ENCODE measurements at places on chromosomes 16 and 17.

DNA sequence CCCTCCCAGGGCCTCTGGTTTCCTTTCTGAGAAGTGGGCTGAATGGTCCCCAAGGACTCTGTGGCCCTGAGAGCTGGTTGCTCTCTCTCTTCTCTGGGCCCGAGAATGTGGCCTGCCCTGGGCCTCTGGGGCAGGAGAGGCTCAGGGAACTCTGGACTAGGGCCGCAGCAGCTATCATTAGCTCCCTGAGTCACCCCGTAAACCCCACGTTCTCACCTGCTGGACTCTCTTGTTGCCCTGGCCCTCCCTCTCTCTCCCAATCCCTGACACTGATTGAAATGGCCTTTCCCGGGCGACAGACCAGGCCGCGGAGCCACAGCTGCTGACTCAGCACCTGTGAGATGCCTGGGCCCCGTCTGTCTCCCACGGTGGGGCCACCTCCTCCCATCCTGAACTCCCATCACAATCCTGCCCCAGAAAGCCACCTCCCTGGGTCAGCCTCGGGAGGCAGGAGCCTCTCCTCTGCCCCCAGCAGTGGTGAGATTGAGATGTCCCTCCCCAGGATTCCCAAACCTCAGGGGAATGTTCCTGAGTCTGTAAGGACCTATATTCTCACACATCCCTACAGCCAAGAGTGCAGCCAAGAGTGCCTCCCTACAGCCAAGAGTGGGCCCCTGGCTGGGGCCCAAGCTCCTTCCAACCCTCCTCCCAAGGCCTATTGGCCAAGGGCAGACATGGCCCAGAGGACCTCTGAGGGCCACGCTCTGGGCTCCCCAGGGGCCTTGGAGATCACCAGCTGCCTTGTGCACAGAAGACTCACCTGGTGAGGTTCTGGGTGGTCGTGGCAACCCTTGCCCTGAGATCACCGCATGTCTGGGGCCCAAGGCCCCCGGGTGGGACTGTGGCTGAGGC lies 470 bp downstream of the TRPV3 start:
- no peak for DNase-seq

- DNase-seq, result no peak
Observed at GRCh38 chr17:44094701-44095387, 24.3 kb downstream of the G6PC3 start.

- no peak for DNase-seq
Observed at GRCh38 chr16:50598256-50598894, 50.2 kb downstream of the NKD1 start.

DNA sequence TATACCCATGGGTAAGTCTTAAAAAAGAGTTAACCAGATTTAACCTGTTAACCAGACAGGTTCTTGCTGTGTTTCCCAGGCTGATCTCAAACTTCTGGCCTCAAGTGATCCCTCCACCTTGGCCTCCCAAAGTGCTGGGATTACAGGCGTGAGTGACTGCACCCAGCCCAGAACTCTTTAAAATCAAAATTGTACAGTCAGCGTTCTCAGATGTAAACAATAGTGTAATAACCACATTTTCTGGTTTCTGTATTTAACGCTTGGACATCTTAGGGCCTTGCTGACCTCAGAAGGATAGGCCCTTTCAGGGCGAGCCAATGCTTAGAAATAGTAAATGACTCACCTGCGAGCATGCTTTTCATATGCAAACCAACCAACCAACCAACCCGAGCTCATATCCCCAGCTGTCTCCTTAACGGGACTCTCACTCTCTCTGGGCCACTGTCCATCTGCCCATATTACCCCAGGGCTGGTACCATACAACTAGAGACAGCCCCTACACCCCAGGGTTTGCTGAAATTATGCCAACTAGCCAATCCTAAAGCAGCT lies 415.0 kb upstream of the XYLT1 start:
- no peak for DNase-seq

- DNase-seq, result peak; percentile 97
Observed at GRCh38 chr16:4766875-4767628, at the start of gene ZNF500. TSS of gene ZNF500 (minus strand) at chr16:4767162. CDS start at chr16:4765978, 1,184 bp downstream.

- DNase-seq, result peak; percentile 16
Observed at GRCh38 chr17:37605813-37606505, 3.3 kb downstream of the SYNRG start.

DNA sequence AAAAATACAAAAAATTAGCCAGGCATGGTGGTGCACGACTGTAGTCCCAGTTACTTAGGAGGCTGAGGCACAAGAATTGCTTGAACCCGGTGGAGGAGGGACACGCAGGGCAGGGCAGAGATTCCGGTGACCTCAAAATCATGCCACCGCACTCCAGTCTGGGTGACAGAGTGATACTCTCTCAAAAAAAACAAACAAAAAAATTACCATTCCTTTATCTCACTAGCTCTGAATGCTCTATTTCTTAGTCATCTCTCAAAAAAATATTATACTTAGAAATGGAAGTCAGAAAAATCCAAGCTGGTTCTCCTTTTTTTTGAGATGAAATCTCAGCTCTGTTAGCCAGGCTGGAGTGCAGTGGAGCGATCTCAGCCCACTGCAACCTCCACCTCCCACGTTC lies 40.8 kb downstream of the SPOP start:
- no peak for DNase-seq

DNA sequence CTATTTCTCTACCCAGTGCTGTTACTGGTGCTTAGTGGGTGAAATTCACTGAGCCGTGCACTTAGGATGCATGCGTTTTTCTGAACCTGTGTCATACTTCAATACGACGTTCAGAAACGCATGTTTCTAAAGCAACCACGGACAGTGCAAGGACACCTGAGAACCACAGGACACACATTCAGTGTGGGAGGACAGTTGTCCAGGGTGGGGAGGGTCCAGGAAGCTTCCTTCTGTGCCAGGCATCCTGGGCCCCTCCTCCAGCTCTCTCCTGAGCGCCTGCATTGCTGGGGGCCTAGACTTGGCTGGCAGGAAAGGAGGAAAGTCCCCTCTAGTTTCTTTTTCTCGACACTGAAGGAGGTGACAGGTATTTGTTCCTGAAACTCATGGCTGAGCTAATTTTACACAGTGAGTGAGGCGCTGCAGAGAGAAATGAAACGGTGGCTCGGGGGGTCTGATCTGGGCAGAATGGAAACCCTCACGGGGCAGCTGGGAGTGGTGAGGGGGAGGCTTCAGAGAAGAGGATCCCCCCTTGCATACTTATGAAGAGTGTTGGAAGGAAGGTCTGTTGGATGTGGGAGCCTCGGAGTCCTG lies 89.9 kb downstream of the IRF8 start:
- peak; percentile 32 for DNase-seq

DNA sequence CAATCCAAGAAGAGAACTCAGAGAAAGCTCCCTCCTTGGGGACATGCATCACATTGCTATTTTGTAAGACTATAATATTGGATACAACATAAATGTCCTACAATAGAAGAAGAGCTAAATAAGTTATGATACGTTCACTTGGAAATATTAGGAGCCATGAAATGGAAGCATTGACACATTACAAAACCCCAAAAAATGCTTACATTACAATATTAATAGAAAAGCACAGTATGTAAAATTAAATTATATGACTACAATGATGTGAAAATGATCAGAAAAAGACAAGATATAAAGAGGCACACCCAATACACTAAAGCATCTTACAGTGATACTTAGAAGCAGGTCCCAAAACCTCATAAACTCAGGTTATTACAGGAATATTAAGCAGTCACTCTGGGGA lies 694.1 kb downstream of the TOX3 start:
- DNase-seq, result no peak

DNA sequence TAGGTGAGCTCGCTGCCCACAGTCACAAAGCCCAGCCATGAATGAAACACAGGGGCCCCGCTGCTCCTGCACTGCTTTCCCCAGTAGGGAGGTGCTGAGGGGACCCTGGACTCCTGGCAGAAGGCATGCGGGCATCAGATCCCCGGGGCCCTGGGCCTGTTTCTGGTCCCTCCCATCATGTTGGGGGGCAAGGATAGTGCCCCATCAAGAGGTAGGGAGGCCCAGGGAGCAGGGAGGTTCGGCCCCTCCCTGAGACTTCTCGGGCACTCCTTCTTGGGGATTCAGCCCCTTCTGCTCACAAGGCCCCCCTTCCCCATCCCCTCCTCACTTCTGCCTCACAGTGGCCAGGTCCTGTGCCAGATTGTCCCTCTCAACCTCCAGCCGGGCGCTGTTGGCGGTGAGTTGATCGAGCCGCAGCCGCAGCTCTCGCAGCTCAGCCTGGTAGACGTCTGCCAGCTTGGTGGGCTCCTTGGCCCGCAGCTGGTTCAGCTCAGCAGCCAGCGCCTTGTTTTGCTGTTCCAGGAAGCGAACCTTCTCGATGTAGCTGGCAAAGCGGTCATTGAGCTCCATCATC lies 515 bp downstream of the GFAP start:
- DNase-seq, result no peak

DNA sequence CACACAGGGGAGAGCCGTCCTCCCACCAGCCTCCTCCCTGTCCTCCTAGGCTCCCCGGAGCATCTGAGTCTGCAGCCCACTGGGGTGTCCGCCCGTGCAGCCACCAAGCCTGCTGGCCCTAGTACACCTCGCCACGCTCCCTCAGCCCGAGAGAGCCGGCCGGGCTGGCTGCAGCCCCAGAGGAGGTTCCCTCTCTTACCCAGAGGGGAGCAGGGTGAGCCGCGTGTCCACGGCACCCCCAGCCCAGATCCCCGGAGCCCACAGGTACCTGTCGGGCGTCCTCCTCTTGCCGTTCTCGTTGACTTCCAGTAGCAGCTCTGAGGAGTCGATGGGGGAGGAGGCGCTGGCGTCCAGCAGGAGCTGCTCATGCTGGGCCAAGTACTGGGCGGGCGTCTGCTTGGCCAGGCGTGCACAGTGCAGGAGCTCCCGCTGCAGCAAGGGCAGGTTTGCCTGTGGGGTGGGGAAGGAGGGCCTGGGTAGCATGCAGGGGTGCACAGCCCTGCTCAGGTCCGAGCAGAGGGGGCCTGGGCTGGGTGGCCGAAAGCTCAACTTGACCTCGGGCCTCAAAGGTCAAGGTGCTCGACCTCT lies 19.3 kb upstream of the PABPN1L start:
- no peak for DNase-seq

DNA sequence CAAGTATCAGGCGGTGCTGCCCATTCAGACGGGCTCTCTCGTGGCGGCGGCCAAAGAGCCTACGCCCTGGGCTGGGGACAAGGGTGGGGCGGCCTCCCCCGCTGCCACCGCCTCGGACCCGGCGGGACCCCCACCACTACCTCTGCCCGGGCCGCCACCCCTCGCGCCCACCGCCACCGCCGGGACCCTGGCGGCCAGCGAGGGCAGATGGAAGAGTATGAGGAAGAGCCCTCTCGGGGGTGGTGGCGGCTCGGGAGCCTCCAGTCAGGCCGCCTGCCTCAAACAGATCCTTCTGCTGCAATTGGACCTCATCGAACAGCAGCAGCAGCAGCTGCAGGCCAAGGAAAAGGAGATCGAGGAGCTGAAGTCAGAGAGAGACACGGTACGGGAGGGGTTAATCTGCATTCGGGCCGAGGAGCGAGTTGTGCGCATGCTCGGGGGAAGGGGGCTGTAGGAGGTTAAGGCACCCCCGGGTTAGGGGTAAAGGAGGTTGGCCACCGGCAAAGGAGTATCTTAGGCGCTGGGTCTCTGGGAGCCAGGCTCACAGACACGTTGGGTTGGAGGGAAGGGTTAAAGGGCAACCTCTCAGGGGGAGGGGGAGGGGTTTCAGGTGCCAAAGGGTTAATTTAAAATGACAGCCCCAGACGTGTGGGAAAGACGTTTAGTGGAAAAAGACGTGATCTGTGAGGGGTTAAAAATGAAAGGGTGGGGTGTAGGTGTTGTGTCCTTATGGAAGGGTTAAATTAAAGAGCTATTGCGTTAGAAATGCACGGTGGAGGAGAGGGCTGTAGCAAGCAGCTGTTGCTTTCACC lies 1.4 kb downstream of the MSL1 start:
- no peak for DNase-seq

DNA sequence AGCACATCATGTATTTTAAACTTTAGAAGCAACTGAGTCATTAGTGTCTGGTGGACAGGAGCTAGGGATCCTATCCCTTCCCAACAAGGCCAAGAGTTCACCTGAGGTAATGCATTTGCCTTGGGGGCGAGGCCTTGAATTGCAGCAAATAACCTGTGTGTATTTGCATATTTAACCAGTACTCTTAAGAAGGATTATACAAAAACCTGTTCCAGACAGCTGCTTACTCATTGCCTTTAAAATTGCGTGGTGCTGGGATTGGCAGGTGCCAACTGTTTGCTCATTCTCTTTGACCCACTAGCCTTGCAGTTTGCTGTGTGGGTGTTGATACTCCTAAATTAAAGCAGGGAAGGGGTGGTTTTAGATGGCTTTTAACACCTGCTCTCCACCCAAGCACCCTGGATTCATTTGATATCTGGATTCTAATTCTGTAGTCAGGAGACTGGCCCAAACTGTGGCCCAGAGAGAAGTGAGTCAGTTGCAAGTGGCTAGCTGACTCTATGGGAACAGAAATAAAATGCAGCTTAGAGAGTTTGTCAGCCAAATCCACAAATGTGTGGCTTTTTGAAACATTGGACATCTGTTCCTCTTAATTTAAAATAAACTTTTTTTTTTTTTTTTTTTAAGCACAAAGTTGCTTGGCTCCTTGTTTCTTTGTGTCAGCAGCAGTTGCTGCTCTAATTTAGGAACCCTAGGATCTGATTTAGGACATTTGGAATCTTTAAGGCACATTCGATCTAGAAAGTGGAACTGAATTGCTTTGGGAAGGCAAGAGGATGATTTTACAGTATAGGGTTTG lies 46.9 kb downstream of the TUBD1 start:
- DNase-seq, result no peak

- no peak for DNase-seq
Observed at GRCh38 chr17:78111727-78112517, 16.6 kb downstream of the TMC6 start.

- DNase-seq, result no peak
Observed at GRCh38 chr17:49484588-49484987, 10.5 kb upstream of the NGFR start.

DNA sequence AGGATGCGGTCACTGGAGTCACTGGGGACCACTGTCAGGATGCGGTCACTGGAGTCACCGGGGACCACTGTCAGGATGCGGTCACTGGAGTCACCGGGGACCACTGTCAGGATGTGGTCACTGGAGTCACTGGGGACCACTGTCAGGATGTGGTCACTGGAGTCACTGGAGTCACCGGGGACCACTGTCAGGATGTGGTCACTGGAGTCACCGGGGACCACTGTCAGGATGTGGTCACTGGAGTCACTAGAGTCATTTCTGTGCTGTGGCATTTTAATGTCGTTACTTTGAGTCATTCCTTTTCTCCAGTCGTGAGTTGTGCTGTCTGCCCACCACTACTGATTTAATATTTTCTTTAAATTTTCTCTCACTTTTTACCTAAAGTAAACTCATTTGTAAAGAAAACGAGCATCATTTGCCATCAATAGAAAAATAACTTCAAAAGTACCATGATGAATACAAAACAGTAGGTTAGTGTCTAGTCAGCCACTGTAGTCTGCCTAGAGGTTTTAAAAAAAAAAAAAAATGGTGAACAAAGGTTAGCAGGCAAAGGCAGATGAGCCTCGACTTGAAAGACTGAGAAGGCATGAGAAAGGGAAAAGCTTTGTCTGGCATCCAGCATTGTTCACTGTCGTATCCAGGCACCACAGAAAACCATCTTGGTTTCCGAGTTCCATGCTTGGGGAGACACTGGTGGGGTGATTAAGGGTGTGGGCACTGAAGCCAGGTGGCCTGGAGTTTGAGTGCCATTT lies 346.6 kb downstream of the SNX29 start:
- DNase-seq, result peak; percentile 55

Data from activated T-cell treated with anti-CD3 and anti-CD28 coated beads for 48 hours (primary cell).